AG10803 (cell line): ENCODE measurements at places on chromosomes 3 and 15.

DNA sequence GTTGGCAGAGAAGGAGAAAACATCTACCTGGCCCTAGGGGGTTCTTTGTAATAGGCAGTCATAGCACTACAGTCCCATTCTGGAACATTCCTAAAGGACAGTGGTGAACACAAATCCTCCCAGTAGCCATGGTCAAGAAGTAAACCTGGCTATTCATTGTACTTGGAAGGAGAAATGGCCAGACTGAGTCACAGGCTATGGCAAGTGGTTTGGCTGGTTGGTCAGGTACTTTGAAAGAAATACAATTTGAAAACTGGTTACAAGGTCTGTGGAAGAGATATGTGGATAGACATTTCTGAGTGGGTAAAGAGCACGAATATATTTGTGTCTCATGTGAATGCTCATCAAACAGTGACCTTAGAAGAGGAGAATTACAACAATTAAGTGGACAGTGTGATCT lies 33.0 kb upstream of the FAN1 start:
- DNase-seq: no peak

DNA sequence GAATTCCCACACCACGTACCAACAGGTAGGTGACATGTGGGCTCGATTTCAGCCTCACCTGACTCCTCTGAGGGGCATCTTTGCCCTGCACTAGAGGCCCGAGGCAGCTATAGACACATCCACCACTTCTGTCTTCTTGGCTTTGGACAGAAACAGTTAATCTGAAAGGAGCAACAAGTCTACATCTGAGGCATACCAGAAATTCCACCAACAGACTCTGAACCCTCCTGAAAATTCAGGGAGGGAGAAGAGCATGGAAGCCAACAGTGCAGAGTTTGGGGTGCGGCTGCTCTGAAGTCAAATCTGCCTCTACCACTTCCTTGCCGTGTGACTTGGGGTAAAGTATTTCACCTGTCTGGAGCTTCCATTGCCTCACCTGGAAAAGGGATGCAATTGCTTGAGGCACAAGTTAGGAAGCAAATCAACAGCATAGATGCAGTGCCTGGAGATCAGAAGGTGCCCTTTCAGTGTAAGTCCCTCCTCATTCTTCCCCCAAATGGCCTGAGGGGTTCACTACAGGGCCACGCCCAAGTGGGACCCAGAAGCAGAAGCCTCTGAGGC lies 119.8 kb downstream of the SHQ1 start:
- no peak for DNase-seq

GRCh38 chr3:108301695-108302404 lies 5.5 kb downstream of the HHLA2 start:
- DNase-seq: no peak

- no peak for DNase-seq
These were observed 48.6 kb upstream of the FLNB start for GRCh38 chr3:57959423-57960173.

DNA sequence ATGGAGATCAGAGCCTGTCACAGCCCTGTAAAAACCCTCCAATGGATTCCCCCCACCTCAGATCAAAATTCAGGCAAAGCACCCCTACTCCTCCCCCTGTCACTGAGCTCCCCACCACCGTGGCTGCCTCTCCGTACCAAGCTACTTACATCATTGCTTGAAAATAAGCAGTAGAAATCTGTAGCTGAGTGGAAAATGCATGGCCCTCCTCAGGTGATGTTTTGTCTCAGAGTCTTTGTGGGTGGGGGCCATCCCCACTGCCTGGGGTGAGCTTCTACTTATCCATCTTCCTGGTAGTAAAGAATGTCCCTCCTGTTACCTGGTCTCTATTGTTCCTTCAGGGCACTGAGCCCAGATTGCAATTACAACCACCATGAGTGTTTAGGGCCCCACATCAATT lies 34.5 kb downstream of the SLCO2A1 start:
- DNase-seq: no peak

DNA sequence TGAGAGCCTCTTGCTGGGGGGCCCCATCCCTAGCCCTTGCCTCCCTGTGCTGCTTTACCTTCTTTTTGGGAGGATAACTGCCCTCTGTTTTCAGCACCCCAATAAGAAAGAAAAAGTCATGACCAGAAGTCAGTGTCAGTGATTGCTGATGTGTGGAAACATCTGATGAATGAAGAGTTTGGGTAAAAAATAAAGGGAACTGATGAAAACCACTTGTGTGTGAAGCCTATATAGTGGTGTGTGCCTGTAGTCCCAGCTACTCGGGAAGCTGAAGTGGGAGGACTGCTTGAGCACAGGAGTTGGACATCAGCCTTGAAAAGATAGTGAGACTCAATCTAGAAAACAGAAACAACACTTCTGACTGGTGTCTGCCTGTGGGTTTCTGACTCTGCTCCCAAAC lies 9.8 kb upstream of the CELSR3 start:
- no peak for DNase-seq

DNA sequence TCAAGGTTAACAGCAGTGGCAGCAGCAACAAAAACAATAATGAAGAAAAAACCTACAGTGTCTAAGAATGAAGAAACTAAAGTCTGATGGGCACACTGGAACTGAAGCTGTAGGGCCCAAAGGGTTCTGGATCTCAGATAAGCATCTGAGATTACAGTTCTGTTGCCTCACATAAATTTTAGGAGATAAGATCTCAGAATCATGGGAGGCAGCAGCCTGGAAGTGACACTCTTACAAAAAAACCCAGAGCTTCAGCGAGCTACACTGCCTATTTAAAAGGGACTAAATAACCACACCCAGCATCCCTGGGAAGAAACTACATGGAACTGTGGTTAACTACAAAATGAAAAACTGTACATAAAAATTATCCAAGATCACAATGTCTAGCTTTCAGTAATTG lies 61.2 kb downstream of the PLD1 start:
- DNase-seq: no peak

DNA sequence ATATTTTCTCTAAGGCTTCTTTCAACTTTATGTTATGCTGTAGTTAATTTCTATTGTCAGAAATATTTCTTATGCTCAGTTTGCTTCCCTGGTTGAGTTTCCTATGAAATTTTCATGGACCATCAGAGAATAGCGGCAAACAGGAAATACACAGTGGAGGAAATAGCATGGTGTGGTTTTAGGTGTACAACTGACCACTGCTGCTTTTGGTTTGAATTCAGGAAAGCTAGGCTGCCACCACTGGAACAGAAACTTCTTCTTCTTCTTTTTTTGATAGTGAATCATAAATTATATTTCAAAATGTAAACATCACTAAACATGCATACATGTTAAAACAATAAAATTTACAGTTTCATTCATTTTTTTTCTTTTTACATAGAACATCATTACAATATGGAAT lies 316.6 kb upstream of the TGFBR2 start:
- DNase-seq: no peak

DNA sequence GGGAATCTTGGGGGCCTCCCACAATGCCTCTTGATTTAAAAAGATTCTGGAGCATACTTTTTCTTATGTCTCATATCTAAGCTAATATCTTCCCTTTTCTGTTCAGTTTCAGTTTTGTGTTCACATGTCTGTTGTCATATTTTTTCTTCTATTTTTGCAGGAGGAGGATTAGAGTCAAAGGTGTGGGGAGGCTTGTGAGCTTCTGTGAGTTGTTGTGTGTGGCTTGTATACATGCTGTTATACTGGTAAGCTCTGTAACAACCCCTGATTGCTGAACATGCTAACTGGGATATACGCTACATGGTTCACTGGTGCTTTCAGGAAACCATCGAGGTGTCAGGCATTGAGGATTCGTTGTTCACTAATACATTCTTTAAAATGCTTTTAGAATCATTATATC lies 83.5 kb downstream of the SLC25A26 start:
- DNase-seq: no peak

- no peak for DNase-seq
These were observed 593 bp upstream of the RSL24D1 start for GRCh38 chr15:55197362-55197705.

DNA sequence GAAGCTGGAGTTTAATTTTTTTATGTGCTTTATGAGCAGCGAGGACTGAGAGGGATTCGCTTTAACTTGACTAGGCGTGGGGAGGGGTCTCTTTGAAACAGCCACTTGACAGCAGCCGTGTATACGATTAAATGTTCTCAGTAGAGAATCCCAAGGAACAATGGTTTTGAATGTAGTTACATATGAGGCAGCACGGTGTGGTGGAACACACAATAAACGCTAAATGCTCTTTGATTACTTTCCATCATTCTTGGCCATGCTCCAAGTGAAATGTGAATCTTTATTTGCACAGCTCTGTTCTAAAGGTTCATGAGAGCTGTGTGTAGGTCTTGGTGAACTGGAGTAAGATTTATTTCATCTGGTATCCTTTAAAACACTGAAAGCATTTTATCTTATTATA lies 251.4 kb upstream of the TGFBR2 start:
- DNase-seq: no peak

DNA sequence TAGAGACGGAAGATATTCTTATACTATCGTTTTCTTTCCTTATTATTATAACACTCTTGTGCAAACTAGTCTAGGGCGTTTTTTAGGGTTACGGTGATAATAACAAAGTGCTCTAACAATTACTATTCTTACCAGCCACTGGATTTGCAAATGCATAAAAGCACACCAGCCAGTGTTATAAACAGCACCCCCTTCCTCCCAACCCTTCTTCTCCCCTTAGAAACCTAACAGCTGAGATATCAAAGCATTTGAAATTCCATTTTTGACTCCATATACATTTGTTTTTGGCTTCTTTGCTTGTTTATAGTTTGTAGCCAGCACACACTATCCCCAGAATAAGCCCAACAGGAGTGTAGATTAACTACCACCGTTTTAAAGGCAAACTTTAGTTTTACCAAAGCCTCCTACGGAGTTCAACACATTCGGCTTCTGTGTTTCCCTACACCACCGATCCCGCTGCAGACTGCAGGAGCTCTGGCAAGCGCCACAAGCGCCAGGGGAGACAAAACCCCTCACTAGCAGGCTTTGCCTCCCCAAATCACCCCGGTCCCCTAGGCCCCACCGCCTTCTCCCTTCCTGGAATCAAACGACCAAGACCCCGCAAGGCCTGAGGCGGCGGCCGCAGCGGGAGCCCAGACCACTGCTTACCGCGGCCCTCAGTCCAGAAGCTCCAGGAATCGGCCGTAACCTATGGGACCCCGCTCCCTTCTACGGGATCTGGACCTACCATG lies 461 bp downstream of the COPB2 start:
- no peak for DNase-seq

- DNase-seq: no peak
These were observed 92.3 kb upstream of the THRB start for GRCh38 chr3:24586920-24587319.

GRCh38 chr3:73710340-73710739 lies 85.6 kb upstream of the PDZRN3 start:
- no peak for DNase-seq

DNA sequence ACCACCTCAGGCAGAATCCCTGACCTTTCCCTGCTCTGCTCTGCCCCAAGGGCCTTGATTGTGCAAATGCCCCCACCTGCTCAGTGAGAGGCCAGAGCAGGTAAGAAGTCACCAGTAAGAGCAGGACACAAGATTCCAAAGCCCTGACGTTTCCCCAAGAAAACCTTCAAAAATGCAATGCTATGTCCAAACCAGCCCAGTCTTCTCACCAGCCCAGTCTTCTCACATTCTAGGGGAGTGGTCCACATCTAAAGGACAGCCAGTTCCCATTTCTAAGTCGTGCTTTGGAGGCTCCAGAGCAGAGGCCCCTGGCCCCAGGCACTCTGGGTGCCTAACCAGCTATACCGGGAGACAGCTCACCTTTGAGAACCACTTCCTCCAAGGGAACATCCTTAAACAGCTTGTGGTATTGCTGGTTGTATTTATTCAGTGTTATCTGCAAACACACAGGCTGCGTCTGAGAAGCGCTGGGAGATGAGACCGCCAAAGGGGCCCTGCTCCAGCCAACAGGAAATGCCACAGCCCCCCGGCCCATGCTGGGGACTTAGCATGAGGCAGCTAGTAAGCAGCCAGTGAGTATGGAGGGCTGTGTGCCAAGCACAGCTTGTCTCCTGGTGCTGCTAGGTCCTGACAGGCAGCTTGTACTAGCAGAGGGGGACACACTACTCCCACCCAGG lies 29.3 kb downstream of the GRAMD2A start:
- DNase-seq: no peak

- peak; percentile 65 for DNase-seq
These were observed 29.8 kb downstream of the FSTL1 start for GRCh38 chr3:120420928-120421551.

DNA sequence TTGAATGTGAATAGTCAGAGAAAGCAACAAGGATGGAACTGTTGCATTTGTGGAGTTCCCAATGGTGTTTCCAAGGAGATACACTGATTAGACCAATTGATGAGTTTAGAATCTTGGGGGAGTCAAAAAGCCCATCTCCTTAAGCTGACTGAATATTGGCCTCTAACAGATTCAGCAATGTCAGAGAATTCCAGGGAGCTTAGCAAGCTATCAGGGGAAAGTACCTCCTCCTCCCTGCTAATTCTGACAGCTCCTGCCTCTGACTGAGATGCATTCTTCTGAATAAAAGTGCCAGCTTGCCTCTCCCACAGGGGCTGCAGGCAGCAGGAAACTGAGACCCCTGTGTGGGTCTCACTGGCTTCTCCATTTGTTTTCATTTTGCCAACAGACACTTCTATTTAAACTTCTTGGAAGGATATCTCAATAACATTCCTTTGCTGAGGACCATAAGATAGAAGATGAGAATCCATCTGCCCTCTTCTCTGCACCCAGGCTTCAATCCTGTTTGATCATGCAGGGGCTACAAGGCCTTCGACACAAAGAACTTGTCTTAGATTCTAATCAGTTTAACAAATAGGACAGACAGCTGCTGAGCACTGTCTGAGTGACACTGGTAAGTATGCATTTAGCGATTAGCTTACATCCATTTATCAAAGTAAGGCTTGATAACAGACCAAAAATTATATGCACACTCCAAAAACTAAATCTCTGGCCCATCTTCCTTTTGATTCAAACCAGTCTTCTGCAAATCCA lies 1080.8 kb downstream of the TUSC7 start:
- no peak for DNase-seq

DNA sequence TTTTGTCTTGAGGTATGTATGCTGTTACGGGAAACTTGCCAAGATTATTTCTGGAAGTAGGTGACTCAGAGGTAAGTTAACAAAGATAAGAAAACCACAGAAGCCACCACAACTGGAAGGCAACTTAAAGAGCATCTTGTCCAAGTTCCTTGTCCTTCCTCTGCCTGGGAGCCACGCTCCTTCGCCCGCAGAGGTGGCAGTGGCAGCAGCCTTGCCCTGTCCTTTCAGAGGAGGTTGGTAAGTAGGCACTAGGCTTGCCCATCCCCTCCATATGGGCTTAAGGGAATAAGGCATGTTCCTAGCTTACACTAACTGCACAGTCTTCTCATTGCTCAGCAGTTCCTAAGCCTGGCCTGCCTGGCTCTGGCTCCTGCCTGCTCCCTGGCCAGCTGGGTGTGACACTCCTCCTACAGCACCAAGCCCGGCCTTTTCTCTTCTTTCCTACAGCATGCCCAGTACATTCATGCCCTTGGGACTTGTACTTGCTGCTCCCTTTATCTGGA lies 48.0 kb upstream of the RAB6B start:
- peak; percentile 78 for DNase-seq

- DNase-seq: no peak
These were observed 28.4 kb downstream of the PDE8A start for GRCh38 chr15:85010071-85010385.

- no peak for DNase-seq
These were observed 140.9 kb downstream of the NTRK3 start for GRCh38 chr15:88115486-88116152.

- peak; percentile 66 for DNase-seq
These were observed 25.9 kb upstream of the SPRED1 start for GRCh38 chr15:38226608-38227266.
